Stimulated activated CD4-positive, alpha-beta T cell treated with anti-CD3 and anti-CD28 coated beads, Interleukin-2, amount 100 ng/mL, for 48 hours (primary cell): ENCODE measurements at places on chromosomes 13 and 19.

GRCh38 chr13:70125693-70126092 is 17.4 kb upstream of the KLHL1 start:
- DNase-seq, result no peak

GRCh38 chr13:75405976-75406703 is 75.8 kb downstream of the TBC1D4 start:
- no peak for DNase-seq

DNA sequence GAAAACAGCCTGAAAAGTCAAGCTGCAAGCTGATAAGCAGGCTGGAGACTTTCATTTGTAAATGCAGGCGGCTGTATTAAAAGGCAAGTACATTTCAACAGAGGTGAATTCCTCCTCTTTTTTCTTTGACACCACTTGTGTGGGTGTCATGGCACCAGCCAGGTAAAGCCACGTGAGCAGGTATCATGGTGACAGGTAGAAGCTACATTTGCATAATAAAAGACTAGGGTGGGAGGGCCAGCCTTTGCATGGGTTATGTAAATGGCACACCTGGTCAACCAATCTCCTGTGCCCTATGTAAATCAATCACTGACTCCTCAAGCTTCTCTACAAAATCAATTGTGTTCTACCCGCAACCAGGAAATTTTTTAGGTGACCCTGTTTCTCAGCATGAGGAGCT is 68.2 kb downstream of the ZNF100 start:
- no peak for DNase-seq

DNA sequence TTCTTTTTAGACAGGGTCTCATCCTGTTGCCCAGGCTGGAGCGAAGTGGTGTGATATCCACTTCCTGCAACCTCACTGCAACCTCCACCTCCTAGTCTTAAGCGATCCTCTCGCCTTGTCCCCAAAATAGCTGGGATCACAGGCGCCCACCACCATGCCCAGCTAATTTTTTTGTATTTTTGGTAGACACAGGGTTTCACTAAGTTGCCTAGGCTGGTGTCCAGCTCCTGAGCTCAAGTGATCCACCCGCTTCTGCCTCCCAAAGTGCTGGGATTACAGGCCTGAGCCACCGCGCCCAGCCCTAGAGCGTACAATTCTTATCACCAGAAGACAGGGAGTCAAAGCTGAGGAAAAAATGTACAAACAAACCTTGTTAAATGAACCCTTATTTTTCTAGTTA is 4.5 kb upstream of the ELOF1 start:
- no peak for DNase-seq

DNA sequence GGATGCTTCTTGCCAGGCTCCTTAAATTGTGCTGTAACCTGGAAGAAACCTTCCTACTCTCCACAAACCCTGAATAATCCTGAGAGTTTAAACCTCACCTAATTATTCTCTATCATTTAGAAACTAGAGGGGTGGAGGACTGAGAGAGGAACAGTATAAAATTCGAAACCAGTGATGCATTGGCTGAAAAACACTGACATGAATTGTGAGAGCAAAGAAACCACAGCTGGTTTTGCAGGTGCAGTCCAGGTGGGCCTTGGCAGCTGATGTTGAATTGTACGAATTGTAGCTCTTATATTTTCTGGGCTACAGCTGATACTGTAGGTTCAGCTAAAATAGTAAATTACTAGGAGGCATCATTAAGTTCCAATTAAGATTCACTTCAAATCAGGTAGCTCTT is 227.0 kb upstream of the SLITRK5 start:
- no peak for DNase-seq

DNA sequence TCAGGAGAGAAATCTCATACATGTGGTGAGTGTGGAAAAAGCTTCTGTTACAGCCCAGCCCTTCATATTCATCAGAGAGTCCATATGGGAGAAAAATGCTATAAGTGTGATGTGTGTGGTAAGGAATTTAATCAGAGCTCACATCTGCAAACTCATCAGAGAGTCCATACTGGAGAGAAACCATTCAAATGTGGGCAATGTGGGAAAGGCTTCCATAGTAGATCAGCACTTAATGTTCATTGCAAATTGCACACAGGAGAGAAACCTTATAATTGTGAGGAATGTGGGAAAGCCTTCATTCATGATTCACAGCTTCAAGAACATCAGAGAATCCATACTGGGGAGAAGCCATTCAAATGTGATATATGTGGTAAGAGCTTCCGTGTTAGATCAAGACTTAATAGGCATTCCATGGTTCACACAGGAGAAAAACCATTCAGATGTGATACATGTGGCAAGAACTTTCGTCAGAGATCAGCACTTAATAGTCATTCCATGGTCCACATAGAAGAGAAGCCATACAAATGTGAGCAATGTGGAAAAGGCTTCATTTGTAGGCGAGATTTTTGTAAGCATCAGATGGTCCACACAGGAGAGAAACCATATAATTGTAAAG is 15.2 kb downstream of the ZNF221 start:
- no peak for DNase-seq

DNA sequence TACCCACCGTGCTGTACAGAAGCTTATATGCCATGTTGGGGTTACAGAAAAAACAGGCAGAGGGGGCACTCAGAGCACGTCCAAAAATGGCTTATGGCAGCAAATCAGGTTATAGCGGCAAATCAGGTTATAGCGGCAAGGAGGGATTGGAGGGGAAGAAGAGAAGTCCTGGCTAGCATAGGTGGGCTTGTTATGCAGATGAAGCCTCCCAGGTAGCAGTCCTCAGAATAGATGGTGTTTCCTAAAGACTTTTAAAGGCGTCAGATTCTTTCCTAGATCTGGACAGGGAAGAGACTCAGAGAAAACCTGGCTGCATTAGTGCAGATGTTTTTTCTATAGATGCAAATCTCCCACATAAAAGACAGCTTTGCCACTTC is 19.8 kb upstream of the PLEKHF1 start:
- no peak for DNase-seq

DNA sequence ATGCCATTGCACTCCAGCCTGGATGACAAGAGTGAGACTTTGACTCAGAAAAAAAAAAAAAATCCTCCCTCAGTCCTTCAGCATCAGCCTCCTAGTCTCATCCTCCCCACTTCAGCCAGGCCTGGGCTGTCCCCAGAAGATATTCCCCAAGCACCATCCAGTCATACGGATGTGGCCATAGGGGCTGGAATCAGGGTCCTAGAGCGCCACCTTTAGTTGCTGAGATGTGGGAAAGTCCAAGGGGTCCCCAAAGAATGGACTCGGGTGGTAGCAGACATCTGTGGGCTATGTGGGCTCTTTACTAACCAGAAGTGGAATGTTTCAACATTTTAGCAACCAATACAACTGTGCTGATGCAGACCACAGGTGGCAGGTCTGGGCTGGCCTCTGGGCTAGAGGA is 3.1 kb upstream of the TYROBP start:
- DNase-seq, result no peak

DNA sequence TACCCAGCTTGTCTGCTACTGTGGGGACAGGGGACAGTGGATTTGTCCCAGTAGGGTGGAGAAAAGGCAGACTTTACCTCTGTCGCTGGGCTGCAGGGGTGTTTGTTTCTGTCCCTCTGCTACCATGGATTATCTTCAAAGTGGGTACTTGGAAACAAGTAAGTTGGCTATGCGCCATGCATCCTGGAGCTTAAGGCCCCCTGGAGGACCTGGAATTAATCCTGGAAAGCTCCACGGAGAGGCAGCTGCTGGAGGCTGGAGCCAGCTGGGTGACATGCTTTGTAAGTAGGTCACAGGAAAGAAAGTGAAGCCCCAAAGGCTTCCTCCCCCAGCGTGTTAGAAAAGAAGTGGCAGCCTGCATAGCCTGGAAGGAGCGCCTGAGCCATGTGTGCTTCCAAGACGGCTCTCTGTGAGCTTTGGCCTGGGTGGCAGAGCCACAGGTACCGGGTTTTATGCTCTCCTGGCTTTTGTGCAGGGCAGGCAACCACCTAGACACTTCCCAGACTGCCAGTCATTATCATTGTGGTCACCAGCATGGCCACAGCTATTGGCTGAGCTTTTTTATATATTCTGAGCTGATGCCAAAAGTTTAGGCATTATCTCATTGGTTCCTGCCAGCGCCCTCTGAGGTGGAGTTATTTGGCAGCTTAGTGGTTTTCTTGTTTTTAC is 9.5 kb downstream of the B3GLCT start:
- no peak for DNase-seq

DNA sequence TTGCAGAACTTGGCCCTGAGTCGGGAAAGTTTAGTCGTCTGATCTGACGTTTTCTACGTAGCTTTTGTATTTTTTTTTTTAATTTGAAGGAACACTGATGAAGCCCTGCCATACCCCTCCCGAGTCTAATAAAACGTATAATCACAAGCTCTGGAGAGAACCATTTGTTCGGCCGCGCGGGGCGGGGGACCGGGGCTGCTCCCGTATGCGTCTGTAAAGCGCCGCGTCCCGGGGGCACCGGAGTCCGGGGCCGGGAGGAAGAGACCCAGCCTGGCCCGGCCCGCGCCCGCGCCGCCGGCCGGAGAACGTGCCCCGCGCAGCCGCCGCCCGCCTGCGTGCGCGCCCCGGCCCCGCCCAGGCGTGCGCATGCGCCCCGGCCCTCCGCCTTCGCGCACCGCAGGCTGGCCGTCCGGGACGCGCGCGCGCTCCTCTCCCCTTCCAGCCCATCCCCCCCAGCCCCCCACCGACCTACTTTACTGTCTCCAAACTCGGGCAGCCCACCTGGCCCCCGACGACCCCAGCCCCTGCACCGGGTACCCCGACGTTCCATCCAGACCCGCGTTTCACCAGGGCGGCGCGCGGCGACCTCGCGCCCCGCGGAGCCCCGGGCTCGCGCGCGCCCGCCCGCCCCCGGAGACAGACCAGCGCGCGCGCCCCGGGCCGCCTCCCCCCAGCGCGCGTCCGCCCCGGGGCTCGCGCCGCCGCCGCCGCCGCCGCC is 785 bp upstream of the USF2 start:
- DNase-seq, result peak; percentile 64

DNA sequence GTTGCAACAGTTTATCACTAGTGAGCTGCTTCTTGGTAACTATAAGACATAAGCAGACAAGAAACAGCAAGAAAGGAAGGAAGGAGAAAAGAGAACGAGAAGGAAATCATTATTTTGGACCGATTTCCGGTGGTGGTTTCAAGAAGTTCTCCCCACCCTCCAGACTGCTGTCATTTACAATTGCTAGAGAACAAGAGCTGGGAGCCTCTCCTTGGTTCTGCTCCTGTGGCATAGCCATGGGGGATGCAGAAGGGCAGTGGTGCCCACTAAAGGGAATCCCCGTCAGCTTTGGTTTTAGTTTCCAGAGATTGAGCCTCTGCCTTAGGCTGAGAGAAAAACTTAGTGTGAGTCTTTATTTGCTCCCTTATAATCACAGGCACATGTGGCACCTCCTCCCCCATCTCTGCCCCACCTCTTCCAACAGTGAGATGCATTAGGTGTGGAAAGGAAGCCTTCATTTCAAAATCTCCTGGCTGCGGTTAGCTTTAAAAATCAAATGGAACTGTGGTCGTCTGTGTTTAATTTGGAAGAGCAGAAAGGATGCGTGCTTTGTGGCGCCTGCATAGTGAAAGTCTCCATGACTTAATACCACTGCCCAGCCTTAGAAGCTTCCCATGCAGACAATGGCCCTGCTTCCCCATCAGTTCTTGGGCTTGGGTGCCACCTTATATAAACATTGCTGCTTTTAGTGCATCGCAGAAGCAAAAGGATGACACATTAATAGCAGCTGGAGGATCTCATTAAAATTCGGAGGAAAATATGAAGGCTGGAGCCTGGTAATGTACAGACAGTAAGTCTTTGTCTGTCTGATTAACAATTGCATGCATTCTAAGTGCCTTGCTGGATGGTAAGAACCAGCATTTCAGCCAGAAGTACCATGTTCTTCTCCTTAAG is 25.0 kb downstream of the LRCH1 start:
- no peak for DNase-seq

DNA sequence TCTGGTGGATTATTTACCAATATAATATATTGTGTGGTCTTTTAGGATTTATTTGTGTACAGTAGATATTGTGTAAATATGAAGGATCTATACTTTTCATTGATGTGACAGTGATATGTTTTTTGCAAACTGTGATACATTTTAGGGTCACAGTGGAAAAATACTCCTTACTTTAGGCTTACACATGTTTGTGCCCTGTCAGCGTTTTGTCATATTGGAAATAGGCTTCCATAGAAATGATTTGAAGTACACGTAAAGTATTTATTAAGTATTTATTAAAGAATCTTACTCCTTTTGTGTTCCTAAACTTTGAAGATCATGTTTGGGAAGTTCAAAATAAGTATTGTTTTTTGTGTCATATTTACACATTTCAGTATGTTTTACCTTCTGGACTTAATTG is 5.0 kb downstream of the ZNF808 start:
- DNase-seq, result no peak

DNA sequence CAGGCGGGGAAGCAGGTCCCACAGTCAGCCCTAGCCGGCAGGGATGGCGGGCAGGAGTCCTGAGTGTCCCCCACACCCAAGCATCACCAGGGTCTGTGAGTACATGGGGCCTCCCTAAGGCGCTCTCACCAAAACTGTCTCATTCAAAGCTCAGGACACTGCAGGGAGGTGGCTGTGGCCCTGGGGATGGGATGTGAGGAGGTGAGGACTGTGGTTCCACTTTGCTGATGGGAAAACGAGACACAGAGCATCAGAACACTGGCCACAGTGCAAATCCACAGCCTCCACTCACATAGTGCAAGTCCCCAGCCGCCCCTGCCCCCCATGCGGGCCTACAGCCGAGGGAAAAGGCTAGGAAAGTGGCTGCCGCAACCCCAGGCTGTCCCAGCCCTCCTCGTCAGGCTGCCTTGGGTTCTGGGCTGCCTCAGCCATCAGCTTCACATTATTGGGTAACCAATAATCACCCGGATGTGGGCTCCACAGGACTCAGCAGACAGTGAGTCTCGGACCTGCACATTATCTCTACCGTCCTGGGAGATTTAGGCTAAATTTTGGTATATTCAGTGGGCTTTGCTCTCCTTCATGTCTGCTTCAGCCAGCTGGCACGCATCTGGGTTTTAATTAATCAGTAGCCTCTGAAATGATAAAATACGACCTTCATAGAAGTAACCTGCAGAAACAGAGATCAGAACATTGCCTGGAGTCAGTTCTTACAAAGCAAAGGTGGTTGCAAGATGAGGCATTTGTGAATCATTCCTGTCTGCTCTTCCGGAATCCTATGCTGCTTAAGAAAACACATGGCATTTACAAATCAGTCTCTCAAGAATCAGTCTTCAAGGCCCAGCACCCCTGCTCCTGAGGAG is 77.0 kb downstream of the SOX1 start:
- no peak for DNase-seq

DNA sequence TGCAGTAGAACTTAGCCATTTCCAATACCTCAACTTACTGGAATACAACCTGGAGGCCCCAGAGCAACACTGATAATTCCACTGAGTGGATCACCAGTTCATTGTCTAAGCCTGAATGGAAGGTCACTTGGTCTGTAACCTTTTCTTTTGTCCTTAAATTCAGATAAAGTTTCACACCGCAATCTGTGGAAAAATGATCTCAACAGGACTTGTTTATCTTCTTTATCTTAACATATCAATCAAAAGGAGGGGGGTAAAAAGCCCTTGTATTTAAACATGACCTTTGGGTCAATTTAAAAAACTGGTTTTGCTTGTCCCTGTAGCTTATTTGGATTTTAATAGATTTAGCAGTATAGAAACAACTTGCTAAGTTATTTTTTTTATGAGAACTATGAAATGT is 21.6 kb downstream of the SAE1 start:
- no peak for DNase-seq

GRCh38 chr13:111337206-111337605 is 16.8 kb downstream of the TEX29 start:
- no peak for DNase-seq

GRCh38 chr19:14992780-14993179 is 13.1 kb upstream of the SLC1A6 start:
- no peak for DNase-seq
